NCI-H748 treated with DMSO at 0.1 percent for 48 hours (cell line): ENCODE measurements at places on chromosomes 3 and 15.

- DNase-seq, result no peak
Observed at GRCh38 chr15:80662129-80662528, 33.0 kb upstream of the ABHD17C start.

DNA sequence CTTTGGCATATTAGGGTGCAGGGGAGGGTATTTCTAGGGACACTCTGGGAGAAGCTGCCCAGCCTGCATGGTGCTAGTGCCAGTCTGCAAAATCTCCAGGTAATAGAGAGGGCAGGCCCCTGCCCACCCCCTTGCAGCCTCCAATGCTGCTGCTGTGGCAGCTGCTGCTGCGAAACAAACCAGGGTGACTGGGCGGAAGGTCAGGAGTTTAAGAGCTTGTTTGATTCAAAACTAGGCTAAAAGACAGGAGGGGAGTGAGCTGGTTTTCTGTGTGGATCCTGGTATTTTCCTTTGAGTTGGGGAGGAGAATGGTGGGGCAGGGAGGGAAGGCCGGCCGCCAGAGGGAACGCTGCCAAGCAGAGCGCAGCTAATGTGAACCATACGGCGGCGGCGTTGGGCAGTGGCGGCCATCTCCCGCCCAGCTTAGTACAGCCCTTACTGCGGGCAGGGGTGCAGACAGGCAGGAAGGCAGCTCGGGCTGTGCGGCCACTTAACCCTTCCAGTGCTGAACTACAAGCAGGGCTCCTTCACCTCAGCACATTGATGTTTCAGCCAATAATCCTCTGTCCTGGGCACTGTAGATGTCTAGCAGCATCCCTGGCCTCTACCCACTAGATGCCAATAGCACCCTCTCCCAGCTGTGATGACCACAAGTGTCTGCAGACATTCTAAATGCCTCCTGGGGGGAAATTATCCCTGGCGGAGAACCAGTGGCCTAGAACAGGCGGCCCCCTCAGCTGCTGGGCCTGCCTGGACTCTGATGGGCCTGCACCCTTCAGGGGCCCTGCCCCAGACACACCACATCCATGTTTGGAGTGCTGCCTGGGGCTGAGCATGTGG, 125.7 kb downstream of the EEFSEC start:
- DNase-seq, result no peak

DNA sequence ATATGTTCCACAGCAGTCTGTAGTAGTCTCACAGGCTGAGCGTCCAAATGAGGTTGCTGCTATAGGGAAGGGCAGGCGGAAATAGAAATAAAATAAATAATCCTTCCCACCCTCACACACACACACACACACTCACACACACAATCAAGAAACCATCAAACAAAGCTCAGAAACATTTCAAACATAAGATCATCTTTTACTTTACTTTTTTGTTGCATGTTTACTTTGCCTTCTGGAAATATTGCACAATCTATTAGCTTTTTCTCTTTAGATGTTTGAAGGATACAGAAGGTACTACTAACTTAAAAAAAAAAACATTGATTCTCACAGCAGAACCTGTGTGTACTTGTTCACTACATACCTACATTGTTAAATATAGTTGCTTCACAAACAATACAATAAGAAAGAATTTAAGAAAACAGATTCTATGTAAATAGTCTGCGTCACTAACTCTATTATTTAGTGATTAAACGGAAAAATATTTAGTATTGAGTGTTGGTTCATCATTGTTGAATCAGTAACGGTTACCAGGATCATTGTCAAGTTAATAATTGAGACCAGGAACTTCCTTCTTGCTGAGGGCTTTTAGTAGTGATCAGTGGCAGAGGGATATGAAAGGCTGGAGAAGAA, 20.5 kb downstream of the ALCAM start:
- peak; percentile 43 for DNase-seq

DNA sequence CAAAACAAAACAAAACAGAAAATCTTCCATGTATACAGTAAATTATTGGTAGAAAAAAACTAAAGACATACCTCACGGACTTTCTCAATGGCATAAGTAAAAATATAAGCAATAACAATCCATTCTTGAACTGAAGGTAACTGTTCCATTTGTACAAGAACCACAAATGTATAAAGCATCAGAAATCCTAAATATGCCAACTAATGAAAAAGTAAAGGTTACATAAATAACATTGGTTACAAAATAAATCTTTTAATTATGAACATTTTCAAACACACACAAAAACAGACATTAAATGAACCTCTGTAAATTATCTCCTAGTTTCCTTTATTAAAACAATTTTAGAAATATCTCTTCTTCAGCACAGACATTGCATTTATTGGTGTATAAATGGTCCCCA, 60.7 kb upstream of the USP50 start:
- no peak for DNase-seq

DNA sequence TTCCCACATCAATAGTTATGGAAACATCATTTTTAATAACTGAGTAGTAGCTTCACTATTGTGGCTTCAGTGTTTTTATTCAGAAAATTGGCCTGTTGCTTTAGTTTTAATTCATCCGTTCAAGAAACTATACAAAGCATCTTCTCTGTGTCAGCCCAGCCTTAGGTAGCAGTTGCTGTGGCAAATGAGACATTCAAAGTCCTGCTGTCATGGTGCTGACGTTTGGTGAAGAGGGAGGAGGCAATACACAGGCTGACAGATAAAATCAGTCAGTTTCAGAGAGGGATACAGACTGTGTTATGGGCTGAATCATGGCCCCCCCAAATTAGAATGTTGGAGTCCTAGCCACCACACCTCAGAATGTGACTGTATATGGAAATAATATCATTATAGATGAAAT, 56.5 kb downstream of the SLC7A14 start:
- no peak for DNase-seq

GRCh38 chr15:29849716-29850115, 27.4 kb upstream of the TJP1 start:
- no peak for DNase-seq

GRCh38 chr3:184927796-184928315, 115.9 kb downstream of the VPS8 start:
- no peak for DNase-seq

- peak; percentile 43 for DNase-seq
Observed at GRCh38 chr3:46931631-46932331, 44.8 kb downstream of the CCDC12 start.

GRCh38 chr3:71570546-71570945, 13.0 kb downstream of the FOXP1 start:
- no peak for DNase-seq

DNA sequence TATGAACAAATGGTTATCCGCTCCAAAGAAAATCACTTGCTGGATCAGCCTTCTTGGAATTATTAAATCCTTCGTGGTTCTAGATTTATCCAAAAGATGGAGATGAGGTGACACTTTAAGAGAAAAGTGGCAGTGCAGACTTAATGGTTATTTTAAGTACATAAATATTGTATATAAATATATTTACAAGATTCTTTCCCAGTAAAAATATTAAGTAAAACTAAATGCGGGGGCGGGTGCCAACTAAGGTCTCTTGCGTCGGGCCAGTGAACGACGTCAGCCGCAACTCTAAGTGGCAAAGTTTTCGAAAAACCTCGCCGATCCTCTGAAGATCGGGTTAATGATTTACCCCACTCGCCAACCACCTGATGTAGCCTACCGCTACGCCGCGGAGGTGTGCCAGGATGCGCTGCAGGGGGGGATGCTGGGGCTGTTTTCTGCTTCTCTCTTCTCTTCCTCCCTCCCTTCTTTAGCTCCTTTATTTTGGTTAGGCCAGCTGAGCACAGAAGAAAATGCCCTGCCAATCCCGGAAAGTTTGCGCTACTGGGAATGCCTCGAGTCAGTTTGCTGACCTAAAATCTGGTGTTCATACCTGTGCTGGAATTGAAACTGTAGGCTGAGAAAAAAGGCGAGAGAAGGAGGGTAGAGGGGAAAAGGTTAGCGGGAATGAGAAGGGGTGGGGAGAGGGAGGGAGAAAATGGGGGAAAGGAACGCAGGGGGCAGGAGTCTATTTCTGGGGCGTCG, 7.6 kb upstream of the FOXB1 start:
- no peak for DNase-seq

DNA sequence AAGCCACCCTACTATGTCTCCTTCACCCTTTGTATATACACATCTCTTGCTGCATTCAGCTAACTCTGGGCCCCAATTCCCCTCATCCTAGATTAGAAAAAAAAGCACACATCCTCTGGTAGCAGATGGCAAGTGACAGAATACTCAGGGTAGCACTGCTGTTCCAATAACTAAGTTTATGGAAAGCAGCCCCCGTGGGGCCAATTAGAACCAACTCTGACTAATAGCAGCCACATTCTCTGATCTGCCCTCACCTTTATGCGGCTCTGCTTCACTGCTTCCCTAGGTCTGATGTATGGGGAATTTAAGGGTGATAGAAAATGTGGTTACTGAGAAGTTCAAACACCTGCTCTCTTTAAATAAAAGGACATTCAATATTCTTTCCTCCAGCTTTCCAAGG, 74.9 kb upstream of the SETMAR start:
- no peak for DNase-seq

DNA sequence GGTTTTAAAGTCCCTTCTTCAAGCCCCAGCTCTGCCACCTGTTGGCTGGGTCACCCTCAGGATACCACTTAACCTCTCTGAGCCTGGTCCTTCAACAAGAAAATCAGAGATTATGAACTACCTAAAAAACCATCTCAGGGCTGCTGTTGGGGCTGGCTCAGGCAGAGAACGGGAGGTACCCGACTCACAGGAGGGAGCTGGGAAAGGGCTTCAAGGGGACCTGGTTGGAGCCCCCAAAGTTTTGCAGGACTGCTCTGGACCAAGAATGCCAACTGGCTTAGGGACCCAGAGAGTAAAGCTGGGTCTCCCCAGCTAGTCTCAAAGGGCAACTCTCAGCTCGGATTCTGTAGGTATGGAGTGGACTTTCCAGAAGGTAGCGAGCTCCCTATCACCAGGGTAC, 41.5 kb downstream of the WNT7A start:
- no peak for DNase-seq

DNA sequence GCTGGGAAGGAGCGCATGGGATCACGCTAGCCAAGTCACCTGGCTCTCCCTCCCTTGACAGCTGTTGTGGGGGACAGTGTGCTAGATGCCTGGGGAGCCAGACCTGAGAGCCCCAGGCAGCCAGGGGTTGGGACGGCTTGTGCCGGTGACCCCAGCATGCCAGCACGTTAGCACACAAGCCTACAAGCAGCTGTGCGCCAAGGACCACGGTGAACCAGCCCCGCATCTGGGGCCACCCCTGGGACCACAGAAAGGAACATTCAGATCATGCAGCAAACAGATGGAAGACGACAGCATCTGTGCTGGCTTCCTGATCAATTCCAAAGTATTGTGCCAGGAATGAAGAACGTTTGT, 64.8 kb downstream of the NTRK3 start:
- DNase-seq, result no peak

DNA sequence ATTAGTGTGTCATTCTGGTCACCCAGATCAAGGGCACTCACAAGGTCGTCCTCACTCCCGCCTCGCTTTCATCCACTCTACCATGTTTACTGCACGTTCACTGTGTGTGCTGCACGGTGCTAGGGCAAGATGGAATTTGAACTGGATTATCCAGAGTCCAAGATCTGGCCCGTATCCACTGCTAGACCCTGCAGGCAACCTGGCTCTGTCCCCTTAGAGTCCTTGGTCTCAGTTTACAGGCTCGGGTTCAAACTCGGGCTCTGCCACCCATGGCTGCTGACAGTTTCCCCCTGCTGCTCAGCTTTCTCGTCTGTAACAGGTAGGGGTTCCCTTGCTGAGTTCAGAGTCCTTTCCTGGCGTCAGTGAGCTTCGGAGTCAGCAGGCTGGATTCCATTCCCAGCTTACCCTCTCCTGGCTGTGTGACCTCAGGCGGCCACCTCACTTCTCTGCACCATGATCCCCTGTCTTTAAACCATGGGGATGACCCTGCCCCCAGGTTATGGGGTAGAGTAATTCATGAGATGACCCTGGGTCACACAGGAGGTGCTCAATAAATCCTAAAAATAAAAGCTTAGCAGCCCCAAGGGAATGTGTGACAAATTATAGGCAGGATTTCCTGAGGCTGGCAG, 79.6 kb upstream of the SLC6A6 start:
- DNase-seq, result no peak

DNA sequence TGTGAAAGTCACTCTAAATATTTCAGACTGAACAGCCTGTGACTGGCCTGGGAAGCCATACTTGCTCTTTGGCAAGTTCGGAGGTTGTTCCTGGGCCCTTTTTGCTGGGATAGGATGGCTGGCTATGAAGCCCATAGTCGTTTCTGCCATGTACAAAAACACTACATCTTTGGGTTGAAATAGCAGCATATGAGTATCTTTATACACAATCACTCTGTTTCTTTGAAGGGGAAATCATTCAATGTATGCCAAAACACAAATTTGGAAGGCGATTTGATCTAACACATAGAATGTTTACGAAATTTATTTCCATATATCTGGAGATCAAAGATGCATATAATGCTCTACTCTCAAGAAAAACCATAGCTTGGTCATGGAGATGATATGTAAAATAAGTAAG, 192.9 kb downstream of the SQOR start:
- DNase-seq, result no peak

- DNase-seq, result no peak
Observed at GRCh38 chr3:53161820-53162671, 1.0 kb downstream of the PRKCD start.

DNA sequence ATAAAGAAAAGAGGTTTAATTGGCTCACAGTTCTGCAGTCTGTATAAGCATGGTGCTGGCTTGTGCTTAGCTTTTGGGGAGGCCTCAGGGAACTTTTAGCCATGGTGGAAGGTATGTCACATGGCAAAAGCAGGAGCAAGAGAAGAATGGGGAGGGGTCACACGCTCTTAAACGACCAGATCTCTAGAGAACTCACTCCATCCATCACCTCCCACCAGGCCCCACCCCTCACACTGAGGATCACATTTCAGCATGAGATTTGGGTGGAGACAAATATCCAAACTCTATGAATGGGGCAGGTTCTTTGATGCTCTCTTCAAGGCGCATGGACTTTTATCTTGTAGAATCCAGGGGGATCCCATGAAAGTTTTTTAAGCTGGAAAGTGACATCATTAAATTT, 75.7 kb downstream of the ITPR1 start:
- DNase-seq, result no peak

- peak; percentile 66 for DNase-seq
Observed at GRCh38 chr15:73305331-73306211, 63.2 kb downstream of the HCN4 start.

- DNase-seq, result peak; percentile 47
Observed at GRCh38 chr3:11379824-11380701, 107.9 kb downstream of the ATG7 start.

DNA sequence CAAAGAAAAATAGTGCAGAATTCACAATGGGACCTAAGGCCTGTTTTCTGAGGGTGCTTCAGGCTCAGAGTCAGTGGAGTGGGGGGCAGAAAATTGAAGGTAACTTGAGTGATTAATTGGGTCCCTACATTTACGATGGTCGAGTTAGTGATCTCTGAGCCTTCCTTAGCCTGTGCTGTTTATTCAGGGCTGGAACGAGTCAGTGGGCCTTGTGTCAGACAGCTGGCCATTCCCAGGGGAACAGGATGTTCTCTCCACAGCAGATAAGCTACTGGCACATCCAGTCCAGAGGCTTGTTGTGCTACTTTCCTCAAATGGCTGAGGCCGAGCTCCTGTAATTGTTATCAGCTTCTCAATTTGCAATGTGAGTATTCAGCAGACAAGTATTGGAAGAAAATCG, 29.2 kb upstream of the CNTN3 start:
- DNase-seq, result no peak

- no peak for DNase-seq
Observed at GRCh38 chr15:74240897-74241614, 4.9 kb downstream of the CCDC33 start.

- no peak for DNase-seq
Observed at GRCh38 chr3:138066972-138067371, 48.4 kb downstream of the DZIP1L start.

- no peak for DNase-seq
Observed at GRCh38 chr3:50405249-50405648, 45.9 kb upstream of the TMEM115 start.

- no peak for DNase-seq
Observed at GRCh38 chr15:35756623-35757022, 210.7 kb upstream of the DPH6 start.
